HAP-1 (cell line): ENCODE measurements at places on chromosomes 5 and 9.
A peak's percentile ranks its signal among the peaks of the same experiment; 100 is the strongest.

DNA sequence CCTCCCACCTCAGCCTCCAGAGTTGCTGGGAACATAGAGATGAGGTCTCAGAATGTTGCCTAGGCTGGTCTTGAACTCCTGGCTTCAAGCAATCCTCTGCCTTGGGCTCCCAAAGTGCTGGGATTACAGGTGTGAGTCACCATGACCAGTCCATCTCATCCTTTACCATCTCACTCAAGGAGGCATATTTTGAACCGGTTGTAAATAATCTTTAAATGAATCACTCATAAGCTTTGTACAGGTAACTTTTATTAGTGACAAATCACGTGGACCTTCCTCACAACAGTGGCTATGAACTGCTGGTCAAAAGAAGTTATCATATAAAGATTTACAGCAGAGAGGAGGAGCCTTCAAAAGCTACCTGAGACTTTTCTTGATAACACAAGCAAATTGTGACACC is 70.7 kb downstream of the RFK start:
- DNase-seq: no peak

DNA sequence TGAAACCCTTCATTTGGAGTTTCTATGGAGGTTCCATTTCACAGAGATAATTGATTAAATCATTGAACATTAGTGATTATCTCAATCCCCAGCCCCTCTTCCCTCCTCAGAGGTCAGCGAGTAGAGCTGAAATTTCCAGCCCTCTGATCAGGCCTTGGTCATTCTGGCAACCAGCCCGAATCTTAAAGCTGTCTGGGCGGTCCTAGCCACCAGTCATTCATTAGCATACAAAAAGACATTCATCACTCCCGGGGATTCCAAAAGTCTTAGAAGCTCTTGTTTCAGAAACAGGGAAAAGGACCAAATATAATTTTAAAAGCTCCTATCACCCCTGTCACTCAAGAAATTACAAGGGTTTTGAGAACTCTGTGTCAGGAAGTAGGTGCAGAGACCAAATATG is 41.3 kb downstream of the ZNF474 start:
- peak; percentile 78 for DNase-seq

DNA sequence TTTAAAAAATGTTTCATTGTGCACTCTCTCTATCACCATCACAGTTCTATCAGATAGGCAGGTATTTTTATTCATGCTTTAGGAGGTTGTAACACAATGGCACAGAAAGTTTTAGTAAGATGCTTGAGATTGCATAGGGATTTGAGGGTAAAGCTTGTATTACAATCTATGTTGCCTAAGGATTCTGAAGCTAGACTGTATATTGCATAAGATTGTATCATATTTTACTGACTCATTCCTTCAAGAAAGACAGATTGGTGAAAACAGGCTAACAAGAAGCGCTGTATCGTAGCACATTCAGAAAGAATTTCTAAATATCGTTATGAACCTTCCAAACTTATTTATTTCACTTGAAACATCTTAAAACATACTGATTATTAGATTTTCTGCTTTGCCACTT is 577.7 kb downstream of the EBF1 start:
- DNase-seq: no peak

GRCh38 chr9:3342159-3342777 is 183.5 kb downstream of the RFX3 start:
- no peak for DNase-seq

GRCh38 chr9:84671586-84672521 is 2.3 kb downstream of the NTRK2 start:
- DNase-seq: no peak

DNA sequence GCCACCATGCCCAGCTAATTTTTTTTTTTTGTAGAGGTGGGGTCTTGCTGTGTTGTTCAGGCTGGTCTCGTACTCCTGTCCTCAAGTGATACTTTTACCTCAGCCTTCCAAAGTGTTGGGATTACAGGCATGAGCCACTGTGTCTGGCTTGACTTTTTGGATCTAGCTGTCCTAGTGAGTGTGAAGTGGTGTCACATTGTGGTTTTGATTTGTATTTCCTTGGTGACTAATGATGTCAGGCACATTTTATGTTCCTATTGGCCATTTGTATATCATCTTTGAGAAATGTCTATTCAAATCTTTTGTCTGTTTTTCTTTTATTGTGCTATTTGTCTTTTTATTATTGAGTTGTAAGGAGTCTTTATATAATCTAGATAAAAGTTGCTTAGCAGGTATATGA is 53.5 kb upstream of the MCCC2 start:
- no peak for DNase-seq

GRCh38 chr5:31993165-31993961 is 180.8 kb downstream of the GOLPH3 start:
- no peak for DNase-seq

DNA sequence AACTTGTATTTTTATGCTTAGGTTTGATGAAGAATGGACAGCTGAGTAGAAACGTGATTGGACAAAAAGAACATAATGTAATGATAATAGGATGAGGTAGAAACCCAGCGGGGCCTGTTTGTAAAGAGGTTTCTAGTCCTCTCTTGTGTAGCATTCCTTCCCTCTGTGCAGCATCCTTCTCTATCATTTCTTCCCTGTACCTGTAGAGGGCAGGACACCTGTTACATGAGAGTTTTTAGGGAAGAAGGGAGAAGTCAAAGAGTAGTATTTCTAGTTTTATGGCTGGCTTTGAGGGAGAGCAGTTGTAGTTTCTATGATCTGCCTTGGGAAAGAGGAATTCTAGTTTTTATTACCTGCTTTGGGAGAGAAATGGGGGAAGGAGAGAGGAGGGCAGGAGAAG is 162.1 kb upstream of the FST start:
- DNase-seq: no peak

DNA sequence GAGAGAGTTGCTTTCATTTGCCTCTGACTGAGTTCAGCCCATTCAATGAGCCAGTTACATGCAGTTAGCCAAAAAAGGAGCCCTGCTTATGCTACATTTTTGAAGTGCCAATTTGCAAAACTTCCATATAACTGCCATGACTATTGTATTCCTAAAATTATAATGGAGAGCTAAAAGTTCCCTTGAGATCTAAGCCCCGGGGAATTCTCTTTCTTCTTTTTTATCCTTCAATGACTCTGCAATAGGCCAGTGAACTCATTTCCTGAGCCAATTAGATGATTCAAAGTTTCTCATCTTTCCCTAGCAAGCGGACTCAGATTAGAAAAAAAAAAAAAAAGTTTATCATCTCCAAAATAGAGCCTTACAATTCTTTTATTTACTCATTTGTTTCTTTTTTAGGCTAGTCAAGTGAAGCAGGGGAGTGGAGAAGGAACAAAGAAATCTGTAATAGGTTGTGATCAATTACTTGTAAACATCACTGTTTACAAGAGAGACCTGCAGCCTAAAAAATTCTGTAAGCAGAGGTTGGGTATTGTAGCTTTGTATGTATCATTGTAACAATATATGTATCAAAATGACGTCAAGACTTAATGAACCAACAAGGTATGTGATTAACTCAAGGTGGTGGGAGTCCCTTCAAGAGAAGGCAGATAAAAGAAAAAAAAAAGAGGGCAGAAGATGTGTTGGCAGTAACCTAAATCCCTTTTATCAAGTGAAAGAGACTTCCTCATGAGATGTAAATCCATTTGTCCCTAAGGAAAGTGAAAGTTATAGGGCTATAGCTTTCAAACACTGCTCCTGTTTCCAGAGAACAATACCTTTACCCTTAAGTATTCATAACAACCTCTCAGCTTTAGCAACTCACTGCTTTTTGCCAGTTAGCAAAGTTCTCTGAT is 48.7 kb upstream of the HOMER1 start:
- DNase-seq: peak; percentile 30

- no peak for DNase-seq
Observed at GRCh38 chr5:12910641-12911040, 1006.4 kb upstream of the CTNND2 start.

- no peak for DNase-seq
Observed at GRCh38 chr5:62042007-62042406, 264.0 kb upstream of the KIF2A start.
